ENCODE measurements at places on chromosomes 3 and 15.

GRCh38 chr3:158696618-158697017 lies 24.2 kb upstream of the LXN start:
- no peak for DNase-seq

DNA sequence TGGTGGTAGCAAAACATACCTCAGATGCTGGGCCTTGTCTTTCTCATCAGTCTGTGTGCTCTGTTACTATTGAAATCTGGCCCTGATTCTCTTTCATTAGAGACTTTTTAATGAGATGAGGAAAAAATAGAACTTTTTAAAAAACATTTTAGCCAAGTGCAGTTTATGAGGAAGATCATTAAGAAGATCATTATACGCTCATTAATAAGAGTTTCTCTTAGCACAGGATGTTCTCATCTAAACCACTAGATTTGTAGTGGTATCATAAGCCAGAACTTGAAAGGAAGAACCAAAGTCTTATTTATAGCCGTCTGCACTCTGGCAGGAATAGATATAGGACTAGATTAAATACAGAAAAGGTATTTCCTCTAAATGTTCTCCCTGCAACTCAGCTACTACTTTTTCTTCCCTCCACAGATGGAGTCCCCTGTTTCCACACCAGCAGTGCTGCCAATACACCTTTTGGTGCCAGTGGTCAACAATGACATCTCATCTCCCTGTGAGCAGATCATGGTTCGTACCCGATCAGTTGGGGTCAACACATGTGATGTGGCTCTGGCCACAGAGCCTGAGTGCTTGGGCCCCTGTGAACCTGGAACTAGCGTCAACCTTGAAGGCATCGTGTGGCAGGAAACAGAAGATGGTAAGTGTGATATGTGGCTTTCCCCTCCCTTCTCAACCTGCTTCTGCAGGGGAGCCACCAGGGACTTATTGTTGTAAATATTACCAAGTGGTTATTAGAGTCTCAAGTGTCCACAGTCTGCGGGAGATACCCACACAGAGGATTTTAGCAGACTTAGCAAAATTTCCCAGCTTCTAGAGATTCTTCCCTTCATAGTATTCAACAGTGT lies 152.8 kb downstream of the RBPMS2 start:
- peak; percentile 8 for DNase-seq

GRCh38 chr15:37101980-37102304 lies 1.6 kb upstream of the MEIS2 start:
- no peak for DNase-seq

DNA sequence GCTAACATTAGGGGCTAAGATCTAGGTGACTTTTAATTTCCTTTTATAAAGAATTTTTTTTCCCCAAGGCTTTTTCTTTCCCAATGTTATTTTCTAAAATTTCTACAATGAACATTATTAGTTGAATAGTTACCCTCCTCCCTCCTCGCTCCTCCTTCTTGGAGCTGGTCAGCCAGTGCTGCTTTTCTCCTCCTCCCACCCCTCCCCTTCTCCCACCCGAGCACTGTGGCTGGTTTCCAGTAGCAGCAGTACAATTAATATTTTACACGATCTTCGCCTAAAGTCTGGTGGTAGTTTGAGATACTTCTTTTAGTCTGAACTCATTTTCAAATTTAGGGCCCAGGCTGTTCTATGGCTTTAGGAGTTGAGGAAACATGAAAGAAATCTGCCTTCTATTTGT lies 41.6 kb downstream of the EEFSEC start:
- no peak for DNase-seq

DNA sequence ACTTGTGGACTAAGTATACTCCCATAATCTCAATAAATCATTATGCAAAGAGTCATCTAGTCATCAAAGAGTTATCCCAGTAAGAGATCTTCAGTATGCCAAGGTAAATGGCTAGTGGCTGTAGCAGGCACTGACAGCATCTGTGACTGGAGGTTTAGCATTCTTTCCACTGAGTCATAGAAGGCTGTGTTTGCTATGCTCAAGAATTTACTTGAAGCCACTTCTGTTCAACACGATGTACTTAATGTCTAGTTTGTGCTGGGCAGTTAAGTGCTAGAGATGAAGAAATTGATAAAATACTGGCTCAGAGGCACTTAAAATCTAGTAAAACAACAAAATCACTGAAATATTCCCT lies 13.0 kb downstream of the ZBED2 start:
- DNase-seq: no peak

DNA sequence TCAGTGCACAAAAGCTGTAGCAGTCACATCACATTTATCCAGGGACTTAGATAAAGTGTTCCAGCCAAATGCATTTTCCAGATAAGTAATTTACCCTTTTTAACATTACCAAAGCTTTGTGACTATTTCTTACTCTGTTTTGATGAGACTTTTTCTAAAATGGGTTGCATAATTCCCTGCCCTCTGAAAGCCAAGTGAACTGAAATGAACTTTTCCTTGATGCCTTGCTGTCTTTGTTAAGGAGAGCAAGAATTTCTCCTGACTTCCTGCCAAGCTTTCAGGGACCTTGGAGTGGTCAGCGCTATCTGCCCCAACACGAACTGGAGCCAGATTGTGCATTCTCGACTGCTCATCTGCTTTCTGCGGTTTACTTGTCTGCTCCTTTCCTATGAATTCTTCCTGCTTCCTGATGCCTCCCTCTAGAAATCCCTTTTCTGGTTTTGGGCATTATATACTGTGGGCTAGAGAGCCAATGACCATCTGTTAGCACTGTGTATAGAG lies 34.8 kb downstream of the EIF4E3 start:
- no peak for DNase-seq

DNA sequence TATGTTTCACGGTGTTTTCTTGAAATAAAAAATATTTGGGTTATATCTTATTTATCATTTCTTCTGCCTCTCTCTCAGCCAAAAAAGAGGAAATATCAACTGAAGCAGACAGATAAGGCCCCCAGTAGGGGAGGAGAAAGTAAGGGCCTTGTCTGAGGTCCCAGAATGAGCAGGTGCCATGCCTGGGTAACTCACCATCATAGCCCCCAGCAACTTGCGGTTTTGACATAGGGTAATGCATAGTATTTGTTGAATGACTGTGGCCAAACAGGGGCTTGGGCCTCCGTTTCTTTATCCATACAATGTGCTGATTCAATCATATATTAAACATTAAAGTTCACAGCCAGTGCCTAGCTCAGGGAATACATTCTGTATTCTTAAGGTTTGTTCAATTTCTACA lies 119.6 kb downstream of the ABI3BP start:
- no peak for DNase-seq

GRCh38 chr3:87367736-87368135 lies 91.4 kb upstream of the POU1F1 start:
- no peak for DNase-seq

DNA sequence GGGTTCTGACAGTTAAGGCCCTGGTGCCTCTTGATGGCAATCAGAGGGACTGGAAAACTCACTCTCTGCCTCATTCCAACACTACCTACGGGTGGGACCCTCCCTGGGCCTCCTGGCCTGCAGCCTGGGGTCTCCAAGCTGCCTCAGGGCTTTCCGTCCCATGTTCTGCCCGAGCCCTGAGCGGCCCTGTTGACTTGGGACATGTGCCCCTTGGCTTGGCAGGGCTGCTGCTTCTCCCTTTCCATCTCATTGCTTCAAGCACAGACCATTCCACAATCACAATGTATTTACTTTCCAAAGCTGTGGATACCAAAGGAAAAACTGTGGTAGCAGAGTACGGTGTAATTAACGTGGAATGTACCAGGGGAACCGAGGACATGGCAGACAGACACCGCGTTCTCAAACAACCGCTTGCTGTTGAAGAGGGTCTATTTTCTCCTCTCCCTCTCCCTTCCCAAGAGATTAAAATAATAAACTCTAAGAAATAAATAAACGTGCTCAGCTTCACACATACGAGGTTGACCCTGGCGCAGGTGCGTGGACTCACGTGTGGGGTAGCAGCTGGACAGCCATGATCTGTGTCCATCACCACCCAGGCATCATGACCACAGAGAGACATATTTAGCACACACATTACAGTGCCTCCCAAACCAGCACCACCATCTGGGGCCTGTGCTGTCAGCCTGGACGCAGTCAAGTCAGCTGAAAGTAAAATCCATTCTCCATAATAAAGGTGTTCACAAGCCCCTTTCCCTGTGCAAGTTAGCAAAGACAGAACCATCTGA lies 172.0 kb downstream of the XXYLT1 start:
- DNase-seq: no peak

DNA sequence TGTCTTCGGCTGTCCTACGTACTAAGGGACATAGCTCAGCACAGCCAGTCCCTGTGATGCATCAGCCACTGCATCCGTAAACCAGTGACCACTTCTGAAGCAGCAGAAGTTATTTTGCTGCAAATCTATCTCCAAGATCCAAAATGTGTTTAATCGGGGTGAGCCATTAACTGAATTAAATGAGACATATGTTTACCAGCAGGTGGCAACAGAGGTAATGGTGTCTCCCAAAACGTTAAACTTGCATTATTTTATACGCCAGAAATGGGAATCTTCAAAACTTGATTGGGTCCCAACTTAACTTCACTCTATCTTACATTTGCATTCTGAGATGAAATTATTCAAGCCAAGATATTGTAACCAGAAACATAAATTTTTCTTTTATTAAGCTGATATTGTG lies 75.3 kb upstream of the BOC start:
- DNase-seq: no peak

All from stimulated activated CD4-positive, alpha-beta T cell treated with anti-CD3 and anti-CD28 coated beads, Interleukin-1b, Interleukin-23, amount 100 ng/mL, for 1 hour (primary cell).